ENCODE measurements at places on chromosomes 16 and 17.
A peak's percentile ranks its signal among the peaks of the same experiment; 100 is the strongest.

GRCh38 chr16:1612320-1613111 lies at the start of gene CRAMP1:
Gene CRAMP1, plus strand, starts transcription at chr16:1612360. Its CDS starts 2,280 bp downstream, at chr16:1614640.
- DNase-seq: peak; percentile 38

DNA sequence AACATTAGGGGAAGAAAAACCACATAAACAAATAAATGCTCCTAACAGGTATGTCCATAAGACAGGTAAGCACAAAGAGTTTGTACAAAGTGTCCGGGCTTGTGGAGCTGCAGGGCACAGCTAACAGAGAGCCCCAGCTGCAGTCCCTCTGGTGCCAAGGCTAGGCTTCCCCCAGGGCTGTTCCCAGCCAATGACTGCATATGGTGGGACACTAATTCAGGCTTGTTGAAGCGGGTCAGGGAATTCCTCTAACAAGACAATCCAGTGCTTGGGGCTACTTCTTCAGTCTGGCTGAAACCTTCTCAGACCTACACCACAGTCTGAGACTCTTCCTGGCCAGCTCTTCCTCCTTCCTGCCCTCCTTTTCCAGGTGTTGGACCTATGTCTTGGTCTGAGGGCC lies 51.7 kb upstream of the ALDH3A1 start:
- DNase-seq: no peak

GRCh38 chr17:73142872-73143381 lies 21.9 kb upstream of the SSTR2 start:
- no peak for DNase-seq

GRCh38 chr17:30517786-30518185 lies 40.6 kb downstream of the GOSR1 start:
- DNase-seq: no peak

DNA sequence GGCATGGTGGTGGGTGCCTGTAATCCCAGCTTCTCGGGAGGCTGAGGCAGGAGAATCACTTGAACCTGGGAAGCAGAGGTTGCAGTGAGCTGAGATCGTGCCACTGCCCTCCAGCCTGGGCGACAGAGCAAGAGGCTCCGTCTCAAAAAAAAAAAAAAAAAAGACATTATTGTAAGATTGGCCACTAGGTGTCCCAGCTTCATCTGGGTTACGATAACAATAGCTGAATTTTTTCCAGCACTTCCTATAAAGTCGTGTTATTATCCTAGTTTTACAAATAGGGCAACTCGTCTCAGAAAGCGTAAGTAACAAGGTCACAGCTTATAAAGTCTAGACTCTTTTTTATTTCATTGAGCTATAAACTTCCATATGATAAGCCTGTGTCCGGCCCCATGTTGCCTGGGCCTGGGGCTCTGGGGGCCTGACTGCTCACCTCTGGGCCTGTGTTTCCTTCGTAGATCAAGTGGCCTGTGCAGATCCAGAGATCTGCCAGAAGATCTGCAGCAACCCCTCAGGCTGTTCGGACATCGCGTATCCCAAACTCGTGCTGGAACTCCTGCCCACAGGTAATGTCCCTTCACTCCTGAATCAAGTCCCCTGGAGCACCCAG lies 60.5 kb downstream of the SLC5A11 start:
- no peak for DNase-seq

- no peak for DNase-seq
Observed at GRCh38 chr17:3643889-3644349, 7.4 kb downstream of the CTNS start.

GRCh38 chr16:10728003-10728887 lies 15.4 kb upstream of the NUBP1 start:
- no peak for DNase-seq

Measured in A549 (cell line).